ENCODE measurements at places on chromosomes 3 and 15.

- no peak for DNase-seq
Measured at GRCh38 chr3:170470063-170471016, 51.7 kb downstream of the CLDN11 start.

DNA sequence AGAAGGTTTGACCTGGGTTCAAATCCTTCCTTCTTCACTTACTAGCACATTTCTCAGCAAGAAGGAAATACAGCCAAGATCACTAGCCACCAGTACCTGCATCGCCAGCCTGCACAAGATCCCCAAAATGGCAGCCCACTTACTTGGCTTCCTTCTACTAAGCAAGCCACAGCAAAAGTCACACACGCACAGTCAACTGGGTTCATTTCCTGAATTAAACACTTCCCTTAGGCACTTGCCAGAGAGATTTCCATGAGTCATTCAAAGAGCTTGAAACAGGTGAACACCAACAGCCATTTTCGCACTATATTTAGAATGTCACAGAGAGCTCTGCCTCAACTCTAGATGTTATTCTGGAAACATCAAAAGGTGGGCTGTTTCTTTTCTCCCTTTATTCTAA lies 42.6 kb downstream of the MGLL start:
- no peak for DNase-seq

DNA sequence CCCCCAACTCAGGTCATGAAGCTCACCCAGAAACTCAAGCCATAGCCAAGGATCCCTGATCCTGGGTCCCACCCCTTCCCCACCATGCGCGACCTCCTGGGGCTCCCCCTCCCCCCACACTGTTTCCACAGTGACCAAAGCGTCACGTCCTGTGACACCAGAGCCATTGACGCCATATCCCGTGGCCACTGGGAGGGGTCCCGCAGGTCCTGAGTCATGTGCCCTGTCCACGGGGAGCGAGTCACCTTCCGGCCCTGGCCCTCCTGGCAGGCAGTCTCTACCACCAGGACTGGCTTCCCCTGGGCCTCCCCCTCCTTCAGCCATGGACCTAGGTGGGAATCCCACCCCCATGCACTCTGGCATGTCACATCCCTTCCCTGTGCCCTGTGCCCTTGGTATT lies 15.6 kb downstream of the SEMA3F start:
- DNase-seq: no peak

DNA sequence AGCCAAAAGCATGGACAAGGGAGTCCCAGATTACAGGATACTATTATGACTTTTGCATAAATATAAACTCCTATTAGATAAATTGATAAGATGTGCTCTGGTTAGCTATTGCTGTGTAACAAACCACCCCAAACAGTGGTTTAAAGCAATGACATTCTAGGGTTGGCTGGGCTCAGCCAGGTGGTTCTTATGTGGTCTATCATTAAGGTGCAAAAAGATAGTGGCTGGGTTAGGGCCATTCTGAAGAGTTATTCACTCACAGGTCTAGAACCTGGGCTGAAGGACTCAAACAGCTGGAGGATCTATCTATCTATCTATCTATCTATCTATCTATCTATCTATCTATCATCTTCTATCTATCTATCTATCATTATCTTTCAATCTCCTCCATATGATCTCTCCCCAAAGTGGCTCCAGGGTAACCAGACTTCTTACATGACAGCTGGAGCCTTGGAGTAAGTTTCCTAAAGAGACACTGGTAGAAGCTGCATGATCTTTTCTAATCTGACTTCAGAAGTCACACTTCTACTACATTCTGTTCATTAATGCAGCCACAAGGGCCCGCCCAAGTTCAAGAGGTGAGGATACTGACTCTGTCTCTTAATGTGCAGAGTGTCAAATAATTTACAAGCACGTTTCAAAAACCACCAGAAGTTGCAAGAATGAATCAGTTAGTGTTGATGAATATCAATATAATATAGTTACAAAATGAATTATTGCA lies 74.9 kb upstream of the XCR1 start:
- no peak for DNase-seq

DNA sequence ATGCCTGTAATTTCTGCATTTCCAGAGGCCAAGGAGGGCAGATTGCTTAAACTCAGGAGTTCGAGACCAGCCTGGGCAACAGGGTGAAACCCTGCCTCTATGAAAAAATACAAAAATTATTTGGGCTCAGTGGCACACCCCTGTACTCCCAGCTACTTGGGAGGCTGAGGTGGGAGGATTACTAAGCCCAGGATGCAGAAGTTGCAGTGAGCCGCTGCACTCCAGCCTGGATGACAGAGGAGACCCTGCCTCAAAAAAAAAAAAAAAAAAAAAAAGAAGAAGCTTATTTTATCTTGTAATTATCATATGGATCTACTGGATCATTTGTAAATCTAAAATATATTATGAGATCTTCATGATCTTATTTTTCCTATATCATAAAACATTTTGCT lies 84.1 kb downstream of the PPCDC start:
- no peak for DNase-seq

GRCh38 chr3:47315069-47315647 lies 32.4 kb downstream of the KLHL18 start:
- no peak for DNase-seq

DNA sequence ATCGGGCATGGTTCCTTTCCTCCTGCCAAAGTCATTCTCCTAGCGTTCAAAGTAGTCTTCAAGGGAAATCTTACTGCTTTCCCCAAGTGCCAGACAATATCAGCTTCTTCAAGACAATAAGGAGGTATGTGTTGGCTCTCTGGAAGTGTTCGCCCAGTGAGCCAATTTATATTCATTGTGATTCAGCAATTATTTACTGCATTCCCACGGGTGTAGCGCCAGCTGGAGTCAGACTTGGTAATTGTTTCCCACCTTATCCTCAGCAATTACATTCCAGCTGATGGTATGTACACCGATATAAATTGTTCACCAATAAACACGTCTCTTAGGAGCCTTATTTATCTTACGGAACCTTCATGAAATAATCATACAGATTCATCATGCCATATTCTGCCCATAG lies 103.6 kb upstream of the CTNNB1 start:
- no peak for DNase-seq

GRCh38 chr15:49637857-49638256 lies 17.0 kb downstream of the DTWD1 start:
- no peak for DNase-seq

DNA sequence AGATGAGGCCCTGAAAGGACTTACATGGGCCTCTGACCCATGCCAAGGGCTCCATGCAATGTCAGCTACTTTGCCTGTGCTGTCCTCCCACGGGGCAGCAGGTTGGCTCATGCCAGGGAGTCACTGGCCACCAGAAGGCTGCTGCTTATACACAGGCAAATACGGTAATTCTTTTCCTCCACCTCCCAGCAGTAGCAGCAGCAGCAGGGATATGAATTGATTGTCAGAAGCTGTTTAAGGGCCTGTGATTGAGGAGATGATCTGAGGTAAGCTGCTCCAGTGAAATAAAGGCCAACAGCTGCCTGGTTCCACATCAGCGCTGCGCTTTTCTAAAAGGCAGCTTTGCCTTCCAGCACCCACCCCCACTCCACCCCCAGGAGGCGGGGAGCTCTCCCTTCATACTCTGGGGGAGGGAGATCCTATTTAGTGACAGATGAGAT lies 250.5 kb downstream of the SHQ1 start:
- DNase-seq: no peak

- DNase-seq: no peak
Measured at GRCh38 chr3:128560768-128561167, 67.8 kb upstream of the GATA2 start.

DNA sequence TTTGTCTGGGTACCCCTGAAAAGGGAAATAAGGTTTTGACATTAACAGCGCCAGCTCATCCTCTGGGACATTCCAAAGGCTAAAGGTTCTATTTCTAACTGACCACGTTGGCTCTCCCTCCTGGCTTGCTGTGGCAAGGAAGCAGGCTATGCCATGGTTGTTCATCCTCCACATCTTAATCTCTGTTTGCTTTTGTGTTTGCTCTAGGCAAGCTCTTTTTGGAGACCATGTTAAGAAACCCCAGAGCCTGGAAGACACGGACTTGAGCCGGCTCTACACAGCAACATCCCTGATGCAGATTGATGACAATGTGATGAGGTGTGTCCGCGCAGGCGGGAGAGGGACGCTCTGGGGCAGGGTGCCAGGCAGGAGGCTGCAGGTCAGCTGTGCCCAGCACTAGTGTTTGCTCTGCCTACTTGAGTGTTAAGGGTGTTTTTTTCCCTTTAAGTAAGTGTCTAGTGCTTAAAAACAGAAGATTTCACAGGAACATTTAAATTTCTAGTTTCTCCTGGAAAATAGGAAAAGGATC lies 33.3 kb downstream of the RLBP1 start:
- no peak for DNase-seq

DNA sequence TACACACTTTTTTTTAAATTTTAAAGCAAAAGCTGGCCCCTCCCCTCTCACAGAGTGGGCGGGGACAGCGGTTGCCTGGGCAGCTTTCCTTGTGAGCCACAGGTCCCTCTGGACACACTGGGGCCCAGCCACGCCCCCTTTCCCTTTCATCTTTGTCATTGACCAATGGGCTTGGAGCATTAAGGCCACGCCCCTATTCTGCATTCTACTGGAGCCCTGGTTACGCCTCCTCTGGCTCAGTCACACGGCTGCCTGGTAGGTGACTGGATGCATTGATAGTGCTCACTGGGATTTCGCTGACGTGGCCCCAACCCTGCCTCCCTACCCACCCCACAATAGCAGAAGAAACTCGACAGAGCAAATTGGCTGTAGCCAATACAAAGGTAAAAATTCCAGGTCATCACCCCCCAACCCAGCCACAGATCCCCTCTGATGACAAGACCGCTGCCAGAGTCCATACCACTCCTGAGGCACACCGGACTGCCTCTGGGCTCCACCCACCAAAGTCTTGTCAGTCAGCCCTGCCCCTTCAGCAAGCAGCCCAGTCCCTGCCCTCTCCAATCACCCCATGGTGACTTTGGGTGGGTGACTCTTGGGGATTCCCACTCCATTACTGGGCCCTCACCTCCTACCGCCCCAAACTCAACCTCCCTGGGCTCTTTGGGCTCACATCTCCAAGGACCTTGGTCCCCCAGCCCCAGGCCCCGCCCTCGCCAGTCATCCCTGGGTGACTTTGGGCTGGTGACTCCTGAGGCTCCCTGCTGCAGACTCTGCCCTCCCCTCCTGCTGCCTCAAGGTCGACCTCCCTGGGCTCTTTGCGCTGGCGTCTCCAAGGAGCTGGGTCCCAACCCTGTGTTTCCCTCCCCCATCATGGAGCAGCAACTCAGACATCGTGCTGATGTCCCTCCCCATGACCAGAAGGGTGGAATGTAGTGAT lies 112.2 kb upstream of the FAN1 start:
- no peak for DNase-seq

DNA sequence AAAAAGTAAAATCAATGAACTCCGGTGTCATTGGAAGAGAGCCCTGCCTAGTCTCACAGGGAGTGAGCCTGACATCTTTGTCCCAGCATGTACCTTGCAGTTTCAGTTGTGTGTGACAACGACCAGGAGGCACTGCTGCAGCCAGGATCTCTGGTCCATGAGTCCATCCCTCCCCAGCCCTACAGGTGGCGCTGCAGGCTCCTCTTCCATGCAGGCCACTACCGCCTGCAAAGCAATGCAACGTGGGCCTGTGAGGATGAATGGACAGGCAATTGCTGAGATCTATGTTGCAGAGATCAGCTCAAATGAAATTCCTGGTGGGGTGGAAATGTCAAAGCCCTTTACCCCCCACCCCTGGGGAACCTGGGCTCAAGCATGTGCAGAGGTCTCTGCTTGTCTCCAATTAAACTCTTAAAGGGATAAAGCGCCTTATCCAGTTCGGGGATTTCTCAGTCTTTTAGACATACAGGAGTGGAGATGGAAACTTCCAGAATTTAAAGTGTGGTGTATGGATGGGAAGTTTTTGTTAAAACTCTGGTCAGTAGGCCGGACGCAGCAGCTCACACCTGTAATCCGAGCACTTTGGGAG lies 35.8 kb downstream of the TKT start:
- peak; percentile 88 for DNase-seq

DNA sequence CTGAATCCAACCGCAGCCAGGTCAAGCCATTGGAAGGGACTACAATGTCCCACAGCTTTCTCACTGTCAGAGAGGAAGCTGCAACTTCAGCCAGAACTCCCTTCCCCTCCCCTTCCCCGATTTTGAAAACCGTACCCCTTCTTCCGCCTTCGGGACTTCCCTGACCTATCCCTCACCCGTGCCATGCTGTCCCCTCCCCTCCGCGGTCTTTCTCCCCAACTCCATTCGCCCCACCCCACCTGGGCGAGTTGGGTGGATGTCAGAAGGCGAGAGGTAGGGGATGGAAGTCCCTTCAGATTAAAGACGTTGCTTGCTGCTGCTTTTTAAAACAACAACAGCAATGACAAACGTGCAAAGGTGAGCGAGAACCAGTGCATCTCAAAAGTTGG lies 723 bp downstream of the CPNE4 start:
- DNase-seq: no peak

GRCh38 chr15:56831467-56832005 lies 86.9 kb upstream of the TCF12 start:
- no peak for DNase-seq
